ENCODE measurements at places on chromosomes 13 and 19. TPM values are rescaled to one million over a fixed set of nuclear protein-coding genes. Genes with fewer than 3 reads are reported as not detected.

DNA sequence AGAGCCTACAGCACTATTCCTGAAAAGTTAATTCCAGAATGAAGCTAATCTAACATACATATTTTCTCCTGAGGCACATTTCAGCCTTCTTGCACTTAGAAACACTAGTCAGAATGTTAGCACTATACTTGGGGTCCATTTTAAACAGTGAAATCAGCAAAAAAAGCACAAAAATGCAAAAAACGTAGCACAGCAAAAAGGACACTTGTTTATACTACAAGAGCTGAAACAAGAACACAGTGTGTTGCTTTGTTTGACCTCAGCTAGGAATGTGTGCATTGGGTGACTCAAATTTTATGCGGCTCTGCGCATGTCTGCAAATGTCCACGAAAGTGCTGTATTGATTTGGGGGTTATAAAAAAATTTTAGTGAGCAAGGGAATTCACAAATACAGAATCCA is 226.2 kb downstream of the KCNRG start:
- DNase-seq: no peak

- no peak for DNase-seq
Observed at GRCh38 chr19:17027535-17027975, 945 bp upstream of the CPAMD8 start.

The PRR20B gene
- total RNA-seq: not detected

The MAB21L1 gene
- total RNA-seq: not detected

- DNase-seq: no peak
Observed at GRCh38 chr19:35380450-35381124, 9.7 kb downstream of the GPR42 start.

DNA sequence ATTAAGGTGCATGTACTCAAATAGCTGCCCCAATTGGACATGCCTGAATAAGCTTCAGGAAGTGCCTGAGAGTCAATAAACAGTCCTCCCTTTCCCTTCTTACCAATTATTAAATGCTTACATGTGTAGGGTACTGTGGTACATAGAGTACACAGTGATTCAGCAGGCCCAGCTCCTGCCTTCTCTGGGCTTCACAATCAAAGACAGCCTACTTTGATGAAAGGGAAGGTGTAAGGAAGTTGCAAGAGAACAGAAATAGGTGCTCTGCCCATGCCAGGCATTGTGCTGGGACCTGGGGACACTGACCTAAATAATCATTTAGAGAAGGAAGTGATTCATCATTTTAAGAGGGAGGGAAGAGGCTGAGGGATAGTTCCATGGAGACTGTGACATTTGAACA is 17.2 kb downstream of the FRY start:
- DNase-seq: no peak

DNA sequence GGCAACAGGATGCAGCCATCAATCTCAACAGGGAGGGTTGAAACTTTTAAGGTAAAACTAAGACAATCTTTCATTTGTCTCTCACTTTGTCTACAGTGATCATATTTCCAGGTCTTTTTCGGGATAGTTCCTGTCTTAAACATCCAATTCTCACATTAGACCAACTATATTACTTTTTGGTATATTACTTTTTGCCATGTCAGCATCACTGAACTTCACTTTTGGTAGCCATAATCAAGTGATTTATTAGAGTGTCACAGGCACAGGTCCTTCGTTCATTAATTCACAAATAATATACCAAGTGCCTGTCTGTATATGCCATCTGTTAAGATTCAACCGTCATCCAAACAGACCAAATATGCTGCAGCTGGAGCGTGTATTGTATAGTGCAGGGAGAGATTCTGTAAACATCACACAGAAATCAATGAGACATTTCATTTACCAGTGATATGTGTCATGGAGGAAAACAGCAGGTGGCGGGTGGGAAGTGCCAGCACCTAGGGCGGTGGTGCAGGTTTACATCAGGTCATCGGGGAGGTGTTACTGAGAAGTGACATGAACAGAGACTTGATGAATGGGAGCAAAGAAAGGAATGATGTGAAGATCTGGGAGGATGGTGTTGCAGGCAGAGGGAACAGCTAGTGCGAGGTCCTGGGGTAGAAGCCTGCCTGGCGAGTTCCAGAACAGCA is 24.9 kb downstream of the ARHGEF7 start:
- DNase-seq: no peak

GRCh38 chr13:35675651-35676050 is 199.2 kb upstream of the MAB21L1 start:
- no peak for DNase-seq

DNA sequence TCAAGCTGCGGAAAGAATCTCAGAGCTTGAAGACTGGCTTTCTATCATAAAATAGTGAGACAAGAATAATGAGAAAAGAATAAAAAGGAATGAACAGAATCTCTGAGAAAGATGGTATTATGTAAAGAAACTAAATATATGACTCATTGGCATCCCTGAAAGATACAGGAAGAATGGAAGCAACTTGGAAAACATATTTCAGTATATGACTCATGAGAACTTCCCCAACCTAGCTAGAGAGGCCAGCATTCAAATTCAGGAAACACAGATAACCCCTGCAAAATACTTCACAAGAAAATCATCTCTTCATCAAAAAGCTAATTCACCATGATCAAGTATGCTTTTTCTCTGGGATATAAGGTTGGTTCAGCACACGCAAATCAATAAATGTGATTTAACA is 2318.0 kb downstream of the PCDH9 start:
- no peak for DNase-seq

GRCh38 chr19:30781519-30781918 is 409.3 kb downstream of the ZNF536 start:
- no peak for DNase-seq

DNA sequence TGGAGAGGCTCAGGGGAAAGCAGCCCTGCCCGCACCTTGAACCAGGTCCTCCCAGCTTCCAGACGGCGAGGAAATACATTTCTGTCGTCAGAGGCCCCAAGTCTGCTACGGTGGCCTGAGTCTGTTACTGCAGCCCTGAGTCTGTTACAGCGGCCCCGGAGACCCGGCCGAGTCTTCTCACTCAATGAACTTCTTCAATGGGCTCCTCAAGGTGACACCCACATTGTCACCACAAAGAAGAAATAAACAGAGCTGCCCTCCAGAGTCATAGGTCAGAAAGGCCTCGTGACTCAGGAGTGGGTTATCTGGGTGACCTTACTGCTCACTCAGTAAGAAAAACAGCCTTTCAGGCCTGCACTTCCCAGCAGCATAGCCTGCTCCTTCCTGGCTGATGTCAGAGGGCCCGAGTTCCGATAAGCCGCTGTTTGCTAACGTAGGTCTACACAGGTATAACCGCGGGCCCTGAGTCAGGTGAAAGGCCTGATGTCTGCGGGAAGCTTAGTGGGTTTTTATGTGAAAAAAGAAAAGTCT is 66.9 kb upstream of the TM9SF2 start:
- DNase-seq: no peak

DNA sequence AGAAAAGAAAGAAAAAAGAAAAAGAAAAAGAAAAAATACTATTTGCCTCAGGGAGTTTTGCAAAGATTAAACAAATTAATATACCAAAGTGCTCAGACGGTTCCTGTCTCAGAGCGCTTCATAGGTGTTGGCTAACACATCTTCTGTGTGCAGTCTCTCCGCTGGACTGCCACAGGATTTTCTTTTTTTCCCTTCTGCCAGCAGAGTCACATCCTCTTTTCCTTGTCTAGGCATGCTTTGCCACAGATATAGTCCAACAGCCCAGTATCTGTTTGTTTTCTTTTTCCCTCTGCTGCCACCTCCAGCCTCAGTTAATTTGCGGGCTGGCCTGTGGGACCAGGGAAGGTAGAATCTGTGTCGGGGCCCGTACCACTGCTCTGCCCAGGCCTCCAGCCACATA is 3.4 kb upstream of the URAD start:
- no peak for DNase-seq

The CCDC70 gene
- not detected for total RNA-seq

DNA sequence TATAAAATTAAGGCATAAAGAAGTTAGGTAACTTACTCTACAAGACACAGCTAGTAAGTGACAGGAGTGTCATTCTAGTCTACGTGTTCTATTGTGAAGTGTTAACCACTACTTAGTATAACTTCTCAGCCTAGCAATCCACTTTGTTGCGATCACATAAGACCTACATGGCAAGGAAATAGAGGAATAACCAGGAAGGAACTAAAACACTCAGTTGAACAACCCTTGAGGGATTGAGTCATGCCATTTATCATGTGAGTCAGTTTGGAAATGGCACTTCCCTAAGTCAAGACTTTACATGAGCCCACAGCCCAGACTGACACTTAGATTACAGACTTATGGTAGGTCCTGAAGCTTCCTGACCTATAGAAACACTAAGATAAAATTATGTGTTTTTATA is 279.5 kb upstream of the PCDH20 start:
- DNase-seq: no peak

DNA sequence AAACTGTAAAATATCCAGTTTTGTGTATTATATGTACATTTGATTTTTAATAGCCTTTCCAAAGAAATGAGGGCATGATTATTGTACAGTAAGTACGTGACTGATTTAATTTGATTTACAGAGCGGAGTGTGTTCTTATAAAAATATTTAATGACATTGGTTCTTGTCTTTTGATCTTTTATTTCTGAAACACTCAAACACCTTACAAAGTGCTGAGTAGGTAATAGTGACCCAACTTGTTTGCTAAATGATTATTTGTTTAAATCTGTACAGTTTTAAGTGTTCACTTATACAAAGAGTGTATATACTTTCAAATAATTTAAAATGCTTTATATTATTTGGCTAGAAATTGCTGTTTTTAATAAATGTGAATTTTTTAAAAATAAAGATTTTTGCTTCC is 71.5 kb downstream of the COG3 start:
- no peak for DNase-seq

The CDX2 gene
- not detected for total RNA-seq

DNA sequence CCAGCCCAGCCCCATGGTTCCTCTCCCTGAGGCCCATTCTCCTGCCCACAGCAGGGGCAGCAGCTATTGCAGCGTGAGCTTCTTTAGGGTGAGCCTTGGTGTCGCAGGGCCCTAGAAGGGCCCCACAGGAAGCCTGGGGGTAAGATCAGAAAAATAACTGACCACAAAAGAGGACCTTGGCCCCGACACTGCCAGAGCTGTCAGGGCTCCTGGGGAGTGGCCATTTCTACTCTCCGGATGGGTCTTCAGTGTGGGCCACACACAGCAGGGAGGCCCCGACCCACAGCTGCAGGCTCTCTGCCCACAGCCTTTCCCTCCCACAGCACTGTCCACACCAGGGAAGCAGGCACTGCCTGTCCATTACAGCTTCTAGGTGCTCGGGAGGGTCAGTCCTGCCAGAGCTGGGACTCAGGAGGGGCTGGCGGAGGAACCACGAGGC is 3.5 kb upstream of the SIGLEC8 start:
- DNase-seq: no peak

The PNPLA6 gene
- 97.9 TPM for total RNA-seq
